Colonic mucosa (tissue), 4 donors: ENCODE measurements at places on chromosomes 2 and 18. TPM values are rescaled to one million over a fixed set of nuclear protein-coding genes. Genes with fewer than 3 reads are reported as not detected.

DNA sequence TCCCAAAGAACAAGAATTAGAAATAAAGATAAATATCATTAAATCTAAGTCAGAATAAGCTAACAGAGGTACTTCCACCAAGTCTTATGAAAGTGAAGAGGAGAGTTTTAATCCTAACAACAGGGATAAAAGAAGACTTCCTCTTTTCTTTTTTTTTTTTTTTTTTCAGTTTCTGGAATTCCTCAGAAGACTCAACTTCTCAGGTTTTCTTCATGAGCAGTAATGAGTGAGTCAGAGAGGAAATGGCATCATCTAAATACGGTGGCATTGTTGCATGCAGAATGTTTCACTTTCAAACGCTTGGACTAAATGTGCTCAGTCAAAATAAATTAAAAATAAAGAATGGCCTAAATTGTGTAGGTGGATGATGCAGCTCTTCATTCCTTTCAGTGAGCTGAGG is 45.6 kb upstream of the ARHGAP15 start:
- H3K4me3 ChIP-seq, result no peak overlapping the region
- H3K36me3 ChIP-seq, result no peaks in the 10 kb centered on the region
- H3K4me1 ChIP-seq, result no peaks in the 10 kb centered on the region
- no peaks in the 10 kb centered on the region for H3K27me3 ChIP-seq

- H3K36me3 ChIP-seq, result no peaks in the 10 kb centered on the region
- DNase-seq, result no peak
- H3K4me1 ChIP-seq, result no peaks in the 10 kb centered on the region
- H3K27ac ChIP-seq, result no peak overlapping the region
- no peak overlapping the region for H3K4me3 ChIP-seq
These were observed 659.3 kb upstream of the FANCL start for GRCh38 chr2:58900246-58901027.

Gene VWA3B
- total RNA-seq, result 3.2 TPM

Gene BMPR2
- 23.0 TPM for total RNA-seq

Gene CHPF
- 43.5 TPM for total RNA-seq
